ENCODE measurements at places on chromosomes 7 and 10. TPM values are rescaled to one million over a fixed set of nuclear protein-coding genes. Genes with fewer than 3 reads are reported as not detected.
A peak's percentile ranks its signal among the peaks of the same experiment; 100 is the strongest.

GRCh38 chr7:86785641-86786040, 141.9 kb downstream of the GRM3 start:
- DNase-seq: no peak

DNA sequence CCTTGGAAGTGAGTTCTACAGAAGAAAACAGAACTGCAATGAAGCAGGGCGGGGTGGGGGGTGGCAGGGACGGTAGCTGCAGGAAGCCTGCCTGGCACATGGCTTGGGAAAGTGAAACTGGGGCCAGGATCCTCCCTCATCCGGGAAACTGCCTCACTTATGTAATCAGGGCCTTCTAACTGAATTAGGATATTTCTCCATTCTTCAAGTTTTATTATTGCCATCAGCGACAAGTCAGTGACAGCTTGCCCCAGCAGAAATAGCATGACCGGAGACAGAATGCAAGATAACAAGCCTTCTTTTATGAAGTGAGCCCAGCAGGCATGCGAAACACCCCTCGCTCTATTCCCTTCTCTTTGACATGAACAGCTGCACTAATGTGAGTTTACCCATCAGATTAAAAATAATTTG, 77.5 kb upstream of the CACUL1 start:
- peak; percentile 85 for DNase-seq

Gene BMI1
- 44.1 TPM for total RNA-seq

GRCh38 chr10:91820144-91820543, 21.9 kb downstream of the TNKS2 start:
- no peak for DNase-seq

Data from cardiac septum (tissue), 1 donor.